Stimulated activated CD4-positive, alpha-beta T cell treated with anti-CD3 and anti-CD28 coated beads, Interleukin-2, amount 100 ng/mL, for 4 hours (primary cell): ENCODE measurements at places on chromosomes 11 and 22.

DNA sequence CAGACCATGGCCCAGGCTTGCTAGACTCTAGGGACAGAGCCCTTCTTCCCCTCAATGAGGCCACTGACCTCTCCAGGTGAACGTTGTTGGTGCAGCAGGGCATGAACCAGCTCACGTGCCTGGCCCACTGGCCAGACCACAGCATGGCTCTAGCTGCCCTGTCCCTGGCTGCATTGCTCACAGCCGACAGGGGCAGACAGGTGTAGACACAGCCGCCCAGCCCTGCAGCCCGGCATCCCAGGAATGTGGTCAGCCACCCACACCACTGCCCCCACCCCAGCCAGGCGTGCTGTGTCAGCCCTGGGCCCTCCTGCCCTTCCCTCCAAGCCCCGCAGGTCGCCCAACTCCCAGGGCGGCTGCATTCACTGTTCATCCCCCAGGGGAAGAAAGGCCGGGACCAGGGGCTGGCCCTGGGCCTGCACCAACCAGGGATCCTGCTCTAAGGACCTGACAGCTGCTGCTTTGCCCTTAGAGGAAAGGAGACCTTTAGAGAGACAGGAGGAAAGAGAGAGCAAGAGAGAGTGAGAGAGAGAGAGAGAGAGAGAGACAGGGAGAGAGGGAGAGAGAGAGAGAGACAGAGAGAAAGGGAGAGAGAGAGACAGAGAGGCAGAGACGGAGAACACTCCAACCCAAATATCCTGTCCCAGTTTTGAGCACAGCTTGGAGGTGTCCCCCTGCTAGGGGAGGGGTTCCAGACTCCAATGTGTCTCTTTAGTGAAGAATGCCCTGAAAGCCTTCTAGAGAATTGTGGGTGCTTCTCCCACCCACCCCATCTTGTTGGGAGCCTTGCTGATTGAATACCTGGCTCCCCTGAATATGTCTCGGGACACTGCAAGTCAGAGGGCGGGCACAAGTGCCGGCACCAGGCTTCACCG is 44.2 kb upstream of the LINC01488 start:
- DNase-seq: no peak

- DNase-seq: no peak
Observed at GRCh38 chr11:104199053-104199452, 35.1 kb upstream of the PDGFD start.

DNA sequence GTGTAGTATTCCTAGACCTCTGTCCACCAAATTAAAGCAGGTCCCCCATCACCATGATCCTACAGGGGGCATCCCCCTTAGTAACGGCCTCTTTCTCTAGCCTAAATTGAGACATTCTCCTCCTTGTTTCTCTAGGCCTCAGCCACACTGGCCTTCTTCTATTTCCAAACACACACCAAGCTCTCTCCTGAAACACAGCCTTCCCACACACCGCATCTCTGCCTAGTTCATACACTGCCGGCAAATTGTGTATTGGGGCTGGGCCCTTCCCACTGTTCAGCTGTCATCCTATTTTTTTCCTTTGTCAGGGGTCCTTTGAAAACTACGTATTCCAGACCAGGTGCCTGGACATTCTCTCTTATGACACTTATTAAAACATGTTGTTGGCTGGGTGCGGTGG is 11.5 kb upstream of the VPREB1 start:
- no peak for DNase-seq

DNA sequence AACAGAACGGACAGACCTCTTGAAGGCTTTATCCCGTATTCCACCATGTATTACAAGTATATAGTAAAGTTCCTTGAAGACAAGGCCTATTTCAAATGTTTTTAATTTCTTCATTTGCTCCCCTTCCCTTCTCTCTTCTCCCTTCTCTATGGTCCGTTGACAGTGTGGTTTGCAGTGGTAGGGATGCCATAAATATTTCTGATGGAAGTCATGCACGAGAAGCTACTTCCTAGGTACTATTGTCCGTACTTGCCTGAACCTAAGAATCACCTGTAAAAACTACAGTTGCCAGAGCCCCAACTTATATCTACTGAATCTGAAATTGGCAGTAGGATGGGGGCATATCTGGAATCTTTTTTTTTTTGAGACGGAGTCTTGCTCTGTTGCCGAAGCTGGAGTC is 2.8 kb downstream of the PISD start:
- DNase-seq: no peak

GRCh38 chr11:129711760-129712159 is 103.9 kb upstream of the TMEM45B start:
- DNase-seq: no peak

DNA sequence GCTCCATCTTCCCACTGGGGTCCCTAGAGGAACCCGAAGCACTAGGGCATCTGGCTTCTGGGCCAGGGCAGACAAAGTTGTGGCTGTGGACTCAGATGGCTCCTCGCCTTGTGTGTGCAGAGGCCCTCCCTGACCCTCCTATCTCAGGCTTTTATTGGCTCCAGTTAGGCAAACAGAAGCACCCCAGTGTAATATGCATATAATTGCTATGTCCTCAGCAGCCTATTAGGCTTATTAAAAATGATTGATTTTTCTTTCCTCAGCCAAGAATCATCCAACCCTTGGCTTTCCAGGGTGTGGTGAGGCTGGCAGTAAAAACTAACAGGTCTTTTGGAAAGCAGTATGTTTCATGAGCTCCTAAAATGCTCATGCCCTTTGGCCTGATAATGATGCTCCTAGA is 22.3 kb downstream of the UPB1 start:
- no peak for DNase-seq

DNA sequence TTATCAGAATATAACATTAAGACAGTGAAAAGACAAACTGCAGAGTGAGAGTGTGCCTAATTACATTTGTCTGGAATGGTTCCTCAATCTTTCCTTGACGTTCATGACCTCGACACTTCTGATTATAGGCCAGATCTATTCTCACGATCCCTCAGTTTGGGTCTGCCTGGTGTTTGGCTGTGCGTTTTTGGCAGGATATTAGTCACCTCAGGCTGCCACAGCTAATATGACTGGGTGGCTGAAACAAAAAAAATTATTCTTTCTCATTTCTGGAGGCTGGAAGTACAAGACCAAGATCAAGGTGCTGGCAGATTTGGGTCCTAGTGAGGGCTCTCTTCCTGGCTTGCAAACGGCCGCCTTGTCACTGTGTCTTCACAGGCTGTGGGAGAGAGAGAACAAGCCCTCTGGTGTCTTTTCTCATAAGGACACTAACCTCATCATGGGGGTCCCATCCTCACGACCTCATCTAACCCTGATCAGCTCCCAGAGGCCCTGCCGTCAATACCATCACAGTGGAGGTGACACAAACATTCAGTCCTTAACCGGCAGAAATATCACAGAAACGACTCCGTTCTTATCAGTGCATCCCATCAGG is 23.2 kb downstream of the IFITM10 start:
- no peak for DNase-seq

DNA sequence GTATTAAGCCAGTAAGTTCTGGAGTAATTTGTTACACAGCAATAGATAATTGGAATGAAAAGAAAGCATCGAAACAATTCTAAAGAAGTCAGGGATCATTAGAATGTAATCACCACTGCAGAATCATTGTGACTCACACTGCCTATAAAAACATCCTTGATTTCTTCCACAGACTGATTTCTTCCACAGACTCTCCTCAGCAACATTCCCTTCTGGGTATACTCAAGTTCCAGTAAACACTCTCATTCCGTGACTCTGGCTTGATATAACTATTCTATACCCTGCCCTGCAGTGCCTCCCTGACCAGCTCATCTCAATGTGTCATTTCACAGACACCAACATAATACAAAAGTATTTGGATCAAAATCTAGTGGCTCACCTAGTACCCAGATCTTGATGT is 120.5 kb downstream of the BBOX1 start:
- no peak for DNase-seq

- no peak for DNase-seq
Observed at GRCh38 chr11:3626250-3626960, 15.4 kb downstream of the ART5 start.
